ENCODE measurements at places on chromosomes 13 and 19.

GRCh38 chr19:2733930-2734588, 5.8 kb downstream of the SLC39A3 start:
- no peak for DNase-seq

GRCh38 chr19:44725251-44725650, 23.3 kb upstream of the BCL3 start:
- DNase-seq: no peak

DNA sequence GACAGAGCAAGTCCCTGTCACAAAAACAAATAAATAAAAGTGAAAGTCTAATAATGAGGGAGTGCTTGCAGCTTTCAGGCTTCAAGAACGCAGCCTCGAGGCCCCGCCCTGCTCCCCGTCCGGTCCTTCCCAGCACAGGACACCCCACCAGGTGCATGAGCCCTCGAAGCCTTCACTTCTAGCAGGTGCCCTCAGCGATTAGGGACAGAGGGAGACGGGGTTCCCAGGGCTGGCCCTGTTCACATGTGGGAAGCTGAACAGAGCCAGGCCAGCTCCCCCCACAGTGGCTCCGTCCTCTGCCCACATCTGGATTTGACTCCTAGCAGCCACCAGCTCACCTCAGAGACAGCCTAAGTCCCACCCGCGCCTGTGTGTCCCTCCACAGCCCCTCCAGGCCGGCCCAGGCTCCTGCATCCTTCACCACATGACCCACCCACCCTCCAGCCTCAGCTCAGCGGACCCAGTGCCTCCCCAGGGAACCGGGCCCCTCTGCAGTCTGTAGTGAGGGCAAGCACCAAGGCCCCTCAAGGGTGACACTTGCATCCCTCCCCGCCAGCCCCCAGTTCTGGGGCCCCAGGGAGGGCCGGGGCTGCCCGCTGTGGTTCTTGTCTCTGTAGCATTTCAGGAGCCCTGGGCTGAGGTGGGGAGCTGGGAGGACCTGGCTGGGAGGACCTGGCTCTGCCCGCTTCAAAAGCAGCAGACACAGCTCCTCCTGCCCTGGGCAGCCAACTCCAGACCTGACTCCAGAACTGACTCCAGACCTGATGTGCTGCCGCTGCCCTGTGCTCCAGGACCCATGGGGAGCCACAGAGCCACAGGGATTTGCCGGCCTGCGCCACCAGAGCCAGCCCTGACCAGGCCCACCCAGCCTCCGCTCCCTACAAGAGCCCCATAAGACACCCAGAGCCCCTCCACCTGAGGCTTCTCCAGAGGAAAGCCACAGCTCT, 27.2 kb downstream of the GPX4 start:
- DNase-seq: no peak

GRCh38 chr19:2487090-2487489, 11.2 kb downstream of the GADD45B start:
- no peak for DNase-seq

- no peak for DNase-seq
These were observed 22.5 kb downstream of the DOT1L start for GRCh38 chr19:2186071-2186846.

DNA sequence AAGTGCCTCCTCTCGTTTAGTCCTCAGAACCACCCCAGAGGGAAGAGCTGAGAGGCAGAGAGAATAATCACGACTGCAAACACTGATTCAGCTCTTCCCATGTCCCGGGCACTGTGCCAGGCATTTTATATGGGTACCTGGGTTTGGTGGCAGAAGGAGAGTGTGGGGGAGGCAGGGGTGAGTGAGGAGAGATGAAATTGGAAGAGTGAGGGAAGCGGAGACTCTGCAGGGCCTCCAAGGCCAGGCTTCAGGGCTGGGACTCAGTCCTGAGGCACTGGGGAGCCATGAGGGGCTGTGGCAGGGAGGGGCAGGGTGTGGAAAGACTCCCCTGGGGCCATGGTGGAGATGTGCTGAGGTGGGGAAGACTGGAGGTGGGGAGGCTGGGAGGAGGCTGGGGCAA, 8.7 kb downstream of the SYNGR4 start:
- DNase-seq: no peak

DNA sequence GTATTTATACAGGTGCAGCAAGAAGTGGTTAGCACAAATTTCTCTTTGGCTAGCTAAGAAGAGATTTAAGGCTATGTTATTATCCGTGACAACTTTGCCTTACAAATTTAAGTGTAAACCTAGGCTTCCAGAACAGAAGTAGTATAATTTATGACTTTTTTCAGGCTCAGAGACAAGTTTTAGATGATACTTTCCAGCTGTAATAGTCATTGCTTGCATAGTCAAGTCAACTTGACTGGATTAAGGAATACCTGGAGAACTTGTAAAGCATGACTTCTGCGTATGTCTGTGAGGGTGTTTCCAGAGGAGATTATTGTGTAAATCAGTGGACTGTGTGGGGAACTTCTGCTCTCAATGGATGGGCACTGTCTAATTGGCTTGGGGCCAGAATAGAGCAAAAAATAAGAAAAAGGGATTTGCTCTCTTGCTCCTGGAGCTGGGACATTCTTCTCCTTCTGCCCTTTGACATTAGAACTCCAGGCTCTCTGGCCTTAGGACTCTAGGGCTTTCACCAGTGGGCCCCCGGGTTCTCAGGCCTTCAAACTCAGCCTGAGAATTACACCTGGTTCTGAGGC, 33.0 kb downstream of the CYSLTR2 start:
- DNase-seq: no peak

GRCh38 chr19:35612224-35612558, 344 bp upstream of the HAUS5 start:
- no peak for DNase-seq

DNA sequence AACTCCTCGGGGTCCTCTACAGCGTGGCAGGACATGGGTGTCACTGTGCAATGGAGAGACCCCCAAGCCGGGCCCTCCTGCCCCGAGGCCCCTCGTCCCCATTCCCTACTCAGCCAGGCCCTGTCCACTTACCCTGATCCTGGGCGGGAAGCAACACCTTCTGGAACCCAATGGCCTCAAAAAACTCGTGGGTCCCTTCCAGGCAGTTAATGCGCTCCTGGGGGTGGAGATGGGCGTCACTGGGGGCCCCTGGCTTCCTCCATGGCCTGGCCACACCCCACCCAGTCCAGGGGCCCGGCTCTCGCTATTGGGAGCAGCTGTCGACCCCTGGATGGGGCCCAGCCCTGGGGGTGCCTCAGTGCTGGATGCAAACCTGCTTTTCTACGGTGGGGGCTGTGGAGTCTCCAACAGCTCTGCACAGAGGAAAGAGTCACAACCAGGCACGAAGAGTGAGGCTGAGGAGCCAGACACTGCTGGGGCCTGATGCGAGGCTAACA, 10.8 kb downstream of the UBXN6 start:
- no peak for DNase-seq

- no peak for DNase-seq
These were observed 2.4 kb downstream of the FOSB start for GRCh38 chr19:45469945-45470761.

GRCh38 chr13:39129213-39129612, 91.0 kb downstream of the NHLRC3 start:
- DNase-seq: no peak

- no peak for DNase-seq
These were observed 10.1 kb upstream of the ZNF835 start for GRCh38 chr19:56681702-56682101.

GRCh38 chr19:13043285-13043684, 48.0 kb downstream of the NFIX start:
- DNase-seq: no peak

DNA sequence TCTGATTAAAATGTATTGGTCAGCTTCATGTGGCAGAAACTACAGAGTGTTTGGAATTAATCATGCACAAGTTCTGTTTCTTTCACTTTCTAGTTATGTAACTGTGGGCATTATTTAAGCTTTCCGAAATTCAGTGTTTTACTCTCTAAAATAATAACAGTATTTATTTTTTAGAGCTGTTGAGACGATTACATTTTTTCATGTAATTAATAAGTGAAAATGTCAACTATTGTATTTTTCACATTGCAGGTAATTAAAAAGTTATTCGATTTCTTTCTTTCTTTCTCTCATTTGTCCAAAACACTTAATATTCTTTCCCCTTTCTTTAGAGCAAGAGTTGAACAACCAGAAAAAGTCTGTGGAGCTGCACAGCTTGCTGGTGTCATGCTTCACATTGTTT, 559.4 kb upstream of the PCDH20 start:
- no peak for DNase-seq

GRCh38 chr13:37173214-37173613, 67.8 kb upstream of the CSNK1A1L start:
- no peak for DNase-seq

DNA sequence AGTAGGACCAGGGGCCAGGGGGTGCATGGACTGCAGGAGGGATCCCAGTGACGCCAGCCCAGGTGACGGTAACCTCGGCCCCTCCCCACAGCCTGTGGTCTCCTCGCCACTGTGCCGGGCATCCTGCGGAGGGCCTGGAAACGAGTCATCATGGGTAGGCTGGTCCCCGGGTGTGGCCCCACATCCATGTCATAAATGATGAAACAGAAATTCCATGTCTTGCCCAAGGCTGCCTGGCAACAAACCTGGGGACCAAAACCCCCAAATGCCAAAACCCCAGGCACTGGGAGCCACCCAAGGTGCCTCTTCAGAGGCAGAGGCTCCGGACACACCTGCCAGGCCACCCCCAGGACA, 20.9 kb downstream of the MAP2K2 start:
- no peak for DNase-seq

DNA sequence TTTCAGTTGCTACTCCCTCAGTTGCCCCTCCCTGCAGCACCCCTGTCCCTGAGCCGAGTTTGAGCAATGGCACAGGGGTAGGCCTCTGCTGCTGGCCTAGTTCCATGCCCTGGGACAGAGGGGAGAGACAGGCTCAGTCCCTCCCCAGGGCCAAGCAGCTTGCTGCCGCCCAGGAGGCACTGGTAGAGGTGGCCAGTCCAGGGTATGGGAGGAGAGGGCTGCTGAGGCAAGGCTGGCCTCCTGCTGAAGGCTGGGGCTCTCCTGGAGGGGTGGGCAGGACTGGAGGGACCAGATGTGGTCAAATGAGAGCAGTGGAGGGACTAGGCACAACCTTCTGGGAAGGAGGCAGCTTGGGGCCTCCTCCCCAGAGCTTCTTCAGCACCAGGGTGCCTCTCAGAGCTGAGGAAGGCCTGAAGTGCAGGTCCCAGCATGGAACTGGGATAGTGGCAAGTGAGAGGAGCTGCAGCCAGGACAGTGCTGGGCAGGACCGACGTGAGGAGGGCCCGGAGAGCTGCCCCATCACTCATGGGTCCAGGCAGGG, 29.8 kb upstream of the VSTM2B start:
- no peak for DNase-seq

- no peak for DNase-seq
These were observed 5.9 kb upstream of the GDF15 start for GRCh38 chr19:18379803-18380747.

DNA sequence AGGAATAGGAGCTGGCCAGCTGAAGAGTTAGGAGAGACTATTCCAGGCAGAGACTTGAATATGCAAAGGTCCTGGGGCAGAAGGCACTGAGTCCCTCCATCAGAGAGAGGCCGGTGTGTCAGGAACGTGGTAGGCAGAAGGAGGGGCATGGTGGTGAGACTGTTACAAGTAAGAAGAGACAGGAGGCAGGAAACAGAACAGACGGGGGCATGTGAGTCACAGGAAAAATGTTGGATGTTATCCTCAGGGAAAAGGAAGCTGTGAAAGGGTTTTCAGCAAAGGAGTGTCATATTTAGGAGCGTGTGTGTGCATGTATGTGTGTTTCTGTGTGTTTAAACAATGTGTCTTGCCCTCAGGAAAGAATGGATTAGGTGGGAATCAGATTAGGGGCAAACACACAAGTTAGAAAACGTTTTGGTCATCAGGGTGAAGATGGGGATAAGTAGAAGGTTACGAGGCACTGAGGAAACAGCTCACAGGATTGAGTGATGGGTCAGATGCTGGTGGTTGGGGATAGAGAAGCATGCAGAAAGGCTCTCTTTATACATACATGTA, 1.1 kb downstream of the EDDM13 start:
- DNase-seq: no peak

DNA sequence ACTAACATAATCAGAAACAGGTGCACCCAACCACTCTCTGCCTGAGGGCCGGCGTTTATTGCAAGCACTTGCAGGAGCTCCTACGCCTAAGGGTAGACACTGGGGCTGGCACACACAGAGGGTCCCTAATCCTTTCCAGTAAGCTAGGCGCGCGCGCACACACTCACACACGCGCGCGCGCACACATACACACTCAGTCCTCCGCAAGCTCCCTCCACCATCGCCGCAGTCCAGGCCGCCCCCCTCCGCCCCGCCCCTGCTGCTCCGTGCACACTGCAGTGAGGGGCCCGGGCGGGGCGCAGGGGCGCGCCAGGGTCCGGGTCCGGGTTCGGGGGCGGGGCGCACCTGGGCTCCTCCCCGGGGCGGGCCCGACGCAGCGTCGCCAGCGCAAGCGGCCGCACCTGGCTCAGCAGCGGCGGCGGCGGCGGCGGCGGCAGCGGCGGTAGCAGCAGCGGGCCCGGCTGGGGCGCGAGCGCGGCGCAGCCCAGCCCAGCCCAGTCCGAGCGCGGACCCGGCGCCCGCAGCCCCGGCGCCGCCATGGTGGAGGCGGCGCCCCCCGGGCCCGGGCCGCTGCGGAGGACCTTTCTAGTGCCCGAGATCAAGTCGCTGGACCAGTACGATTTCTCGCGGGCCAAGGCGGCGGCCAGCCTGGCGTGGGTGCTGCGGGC, at the start of gene CAMSAP3:
TSS of gene CAMSAP3 (plus strand) at position 398 of the 668 bp plus-strand sequence. CDS start at position 538, 140 bp downstream.
- DNase-seq: peak; percentile 22

DNA sequence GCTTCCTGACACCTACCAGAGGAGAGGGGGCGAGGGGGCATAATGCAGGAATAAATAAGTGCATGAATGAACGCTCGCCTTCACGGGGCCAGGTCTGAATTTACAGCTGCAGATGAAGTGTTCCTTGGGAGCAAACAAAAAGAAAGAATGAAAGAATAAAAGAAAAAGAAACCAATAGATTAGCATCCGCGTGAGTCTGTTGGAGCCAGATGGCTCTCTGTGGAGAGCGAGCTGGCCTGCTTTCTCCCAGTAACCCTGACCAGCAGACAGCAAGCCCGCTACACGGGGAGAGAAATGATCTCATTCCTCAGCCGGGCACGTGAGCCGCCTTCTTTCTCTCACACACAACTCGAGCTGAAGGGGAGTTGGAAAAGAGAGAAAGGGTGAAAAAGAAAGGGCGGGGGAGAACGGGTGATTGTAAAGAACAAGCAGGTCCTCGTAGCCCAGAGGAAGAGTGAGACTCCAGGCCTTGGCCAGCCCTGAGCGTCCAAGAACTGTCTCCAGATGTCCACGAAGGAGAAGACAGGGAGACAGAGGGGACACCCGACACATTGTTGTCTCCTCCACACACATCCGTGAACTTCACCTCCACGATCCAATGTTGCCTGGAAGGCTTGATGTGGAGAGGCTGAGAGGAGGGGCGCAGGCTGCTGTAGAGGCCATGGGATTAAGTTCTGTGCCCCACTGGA, 81.4 kb downstream of the RNASEH2B start:
- no peak for DNase-seq

DNA sequence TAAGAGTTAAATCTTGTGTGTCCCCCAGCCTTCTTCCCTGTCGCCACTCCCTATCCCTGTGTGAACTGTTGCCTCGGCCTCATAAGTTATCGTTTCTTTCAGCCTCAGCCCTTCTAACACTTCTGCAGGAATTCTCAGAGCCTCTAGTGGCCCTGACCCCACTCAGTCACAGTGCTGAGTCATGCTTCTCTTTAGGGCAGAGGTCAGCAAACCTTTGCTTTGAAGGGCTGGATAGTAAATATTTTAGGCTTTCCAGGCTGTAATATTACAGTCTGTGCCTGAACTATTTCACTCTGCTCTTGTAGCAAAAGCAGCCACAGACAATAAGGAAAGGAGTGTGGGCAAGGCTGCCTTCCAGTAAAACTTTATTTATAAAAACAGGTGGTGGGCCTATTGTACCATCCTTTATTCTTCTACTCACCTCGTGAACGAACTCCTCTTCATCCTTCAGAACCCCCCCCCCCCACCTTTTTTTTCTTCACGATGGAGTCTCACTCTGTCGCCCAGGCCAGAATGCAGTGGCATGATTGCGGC, 22.1 kb downstream of the MYO9B start:
- no peak for DNase-seq

Measured in activated CD8-positive, alpha-beta memory T cell treated with anti-CD3 and anti-CD28 coated beads for 1 hour (primary cell).